ENCODE measurements at places on chromosomes 12 and 14.
A peak's percentile ranks its signal among the peaks of the same experiment; 100 is the strongest.

GRCh38 chr14:75566321-75566720 is 12.1 kb upstream of the FLVCR2 start:
- DNase-seq: peak; percentile 82

- DNase-seq: no peak
Observed at GRCh38 chr12:47739979-47740378, 14.7 kb upstream of the ENDOU start.

GRCh38 chr14:64119500-64119899 is 174.7 kb downstream of the ESR2 start:
- DNase-seq: no peak

DNA sequence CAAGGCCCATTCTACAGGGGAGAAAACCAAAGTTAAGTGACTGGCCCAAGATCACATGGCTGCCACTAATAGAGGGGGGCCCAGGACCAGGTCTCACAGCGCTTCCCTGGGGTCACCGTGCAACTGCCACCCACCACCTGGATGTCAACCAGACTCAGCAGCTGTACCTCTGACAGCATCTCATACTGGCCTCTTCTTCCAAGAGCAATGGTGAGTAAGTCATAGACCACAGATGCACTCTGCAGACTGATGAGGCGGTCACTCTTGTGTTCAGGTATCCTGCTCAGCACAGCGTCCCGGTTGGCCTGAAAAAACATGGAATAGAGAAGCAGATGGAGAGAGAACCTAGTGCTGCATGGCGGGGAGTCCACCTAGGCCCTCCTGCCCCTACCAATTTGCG is 139.9 kb downstream of the TTC7B start:
- no peak for DNase-seq

DNA sequence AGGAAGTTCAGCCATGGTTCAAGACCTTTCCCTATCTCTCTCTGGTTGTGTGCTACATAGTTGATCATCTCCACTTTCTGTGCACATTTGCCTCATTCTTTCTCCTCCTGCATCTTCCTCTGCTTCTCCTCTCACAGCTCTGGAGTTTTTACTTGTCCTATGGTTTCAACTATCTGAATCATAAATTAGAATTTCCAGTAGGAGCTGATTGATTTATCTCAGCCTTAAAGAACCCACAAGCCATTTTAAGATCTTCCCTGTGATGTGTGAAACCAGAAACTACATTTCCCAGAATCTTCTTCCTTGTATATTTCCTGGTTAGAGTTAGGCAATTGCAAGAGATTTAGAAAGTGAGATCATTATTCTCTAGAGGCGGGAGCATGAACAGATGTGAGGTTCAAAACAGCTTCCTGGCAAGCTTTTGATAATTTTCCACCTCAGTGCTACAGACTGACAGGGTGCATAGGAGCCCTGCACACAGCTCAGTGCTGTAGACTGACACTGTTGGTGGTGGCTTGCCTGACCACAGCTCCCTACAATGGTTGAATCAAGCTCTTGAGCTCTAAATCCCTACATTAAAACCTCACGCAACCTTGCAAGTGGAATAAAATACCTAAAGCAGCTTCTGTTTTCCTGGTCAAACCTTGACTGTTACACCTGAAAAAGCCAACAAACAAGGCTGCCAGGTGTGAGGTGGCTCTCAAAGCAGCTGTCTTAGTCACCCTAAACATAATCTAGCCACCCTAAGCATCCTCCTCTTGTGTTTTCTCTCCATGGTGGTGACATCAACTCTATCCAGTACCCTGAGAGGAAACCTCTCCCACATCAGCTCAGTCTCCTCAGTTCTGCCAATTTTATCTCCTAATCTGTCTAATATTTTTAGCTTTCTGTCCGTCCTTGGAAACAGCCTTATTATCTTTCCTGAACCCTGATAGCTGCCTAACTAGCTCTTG is 21.5 kb upstream of the IFNG start:
- peak; percentile 38 for DNase-seq

- no peak for DNase-seq
Observed at GRCh38 chr14:53916239-53916638, 40.4 kb downstream of the BMP4 start.

- no peak for DNase-seq
Observed at GRCh38 chr12:101824831-101825230, 5.9 kb downstream of the GNPTAB start.

GRCh38 chr12:109542876-109543275 is 30.4 kb downstream of the MMAB start:
- DNase-seq: no peak

DNA sequence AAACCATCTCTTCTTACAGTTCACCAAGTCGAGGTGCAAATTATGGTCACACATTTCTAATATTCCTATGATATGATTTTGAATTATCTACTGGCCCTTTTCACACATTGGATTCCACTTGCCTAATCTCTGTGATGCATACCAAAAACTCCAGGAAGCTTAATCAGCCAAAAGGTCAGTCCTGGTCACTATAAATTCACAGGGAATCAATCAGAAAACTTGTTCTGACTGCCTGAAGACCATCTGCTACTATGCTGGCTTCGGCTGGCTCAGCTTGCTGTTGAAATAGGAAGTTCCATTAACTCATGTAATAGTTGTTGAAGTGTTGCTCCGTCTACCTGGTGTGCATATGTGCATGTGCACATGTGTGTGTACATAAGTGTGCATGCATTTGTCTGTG is 142.8 kb upstream of the FLRT2 start:
- no peak for DNase-seq

- peak; percentile 56 for DNase-seq
Observed at GRCh38 chr14:74085047-74085637, 386 bp downstream of the LIN52 start.

DNA sequence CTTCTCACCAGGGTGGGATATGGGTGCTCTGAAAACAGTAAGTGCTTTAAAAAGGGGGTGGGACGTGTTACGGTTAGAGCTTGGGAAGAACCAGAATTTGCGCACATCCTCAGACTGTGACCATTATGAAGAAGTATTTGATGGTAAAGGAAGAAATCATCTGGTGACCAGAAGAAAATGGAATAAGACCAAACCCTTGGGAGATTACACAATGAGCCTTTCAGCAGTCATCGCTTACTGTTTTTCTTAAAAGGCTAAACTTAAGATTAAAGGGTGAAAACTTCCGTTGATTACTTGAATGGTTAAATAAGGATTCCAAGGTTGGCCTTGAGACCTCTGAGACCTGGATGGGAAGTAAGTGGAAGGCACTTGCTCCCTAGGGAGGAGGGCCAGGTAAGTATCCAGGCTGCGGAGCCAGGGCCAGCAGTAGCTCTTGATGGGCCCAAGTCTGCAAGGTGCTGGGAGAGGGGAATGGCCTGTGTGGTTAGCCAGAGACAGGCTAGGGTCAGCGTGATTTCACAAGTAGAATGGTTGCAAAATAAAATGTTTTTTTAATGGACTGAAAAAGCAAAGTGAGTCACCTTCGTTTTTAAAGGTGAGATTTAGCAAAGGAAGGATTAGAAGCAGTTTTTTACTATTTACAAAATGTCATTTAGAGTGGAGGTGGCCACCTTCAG is 13.0 kb upstream of the ISM2 start:
- DNase-seq: no peak

DNA sequence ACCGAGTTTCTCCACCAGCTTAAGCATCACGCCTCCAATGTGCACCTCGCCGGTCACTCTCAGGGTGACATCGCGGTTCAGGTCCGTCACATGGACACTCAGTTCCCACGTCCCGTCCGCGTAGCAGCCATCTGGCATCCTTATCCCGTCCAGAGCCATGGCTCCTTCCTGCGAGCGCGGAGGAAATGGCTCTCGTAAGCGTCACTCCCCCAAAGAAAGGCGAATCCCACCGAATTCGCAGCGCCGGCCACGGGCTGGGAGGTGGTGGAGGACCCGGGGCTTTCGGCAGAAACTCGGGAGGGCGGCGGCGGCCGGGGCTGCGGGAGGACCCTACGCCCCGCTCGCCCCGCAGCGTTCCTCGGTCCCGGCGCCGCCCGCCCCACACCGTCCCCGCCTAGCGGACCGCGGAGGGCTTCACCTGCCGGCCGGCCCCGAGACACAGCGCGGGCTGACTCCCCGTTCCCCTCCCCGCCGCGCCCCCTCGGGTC is 396 bp downstream of the FERMT2 start:
- DNase-seq: peak; percentile 27

DNA sequence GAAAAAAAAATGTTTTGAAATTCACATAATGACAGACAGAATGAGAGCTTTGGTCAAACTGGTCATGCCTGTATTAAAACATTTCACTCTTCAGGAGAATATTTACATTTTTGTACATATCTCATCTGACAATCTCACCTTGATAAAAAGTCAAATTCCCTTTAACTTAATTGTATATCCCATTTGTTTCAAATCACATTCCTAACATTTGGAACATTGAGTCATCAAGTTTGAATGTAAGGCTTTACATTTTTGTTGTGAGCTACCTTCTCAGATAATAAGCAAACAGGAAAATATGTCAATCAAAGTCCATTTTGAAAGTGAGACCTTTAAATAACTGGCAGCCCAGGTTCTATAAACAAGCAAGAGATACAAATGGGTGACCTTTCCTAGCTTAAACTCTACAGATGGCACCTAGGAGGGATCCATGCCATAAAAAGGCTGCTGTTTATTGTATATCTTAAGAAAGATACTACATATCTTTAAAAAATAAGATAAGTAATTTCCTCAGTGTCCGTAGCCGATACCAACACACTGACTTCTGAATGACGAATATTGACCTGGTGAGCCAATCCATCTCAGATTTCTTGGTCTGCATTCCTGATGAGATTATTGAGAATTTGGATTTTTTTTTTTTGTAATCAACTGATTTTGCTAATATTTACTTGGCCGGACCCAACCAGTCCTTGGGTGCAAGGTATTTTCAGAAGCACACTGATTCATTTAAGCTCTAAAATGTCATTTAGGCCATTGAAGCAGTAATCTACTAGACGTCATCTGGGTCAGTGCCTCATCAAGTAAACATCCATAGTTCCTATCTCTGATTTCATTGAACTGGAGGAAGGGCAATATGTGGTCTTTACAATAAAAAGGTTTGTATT is 259.6 kb downstream of the BTG1 start:
- no peak for DNase-seq

- DNase-seq: peak; percentile 56
Observed at GRCh38 chr14:39431416-39432178, 636 bp downstream of the FBXO33 start.

DNA sequence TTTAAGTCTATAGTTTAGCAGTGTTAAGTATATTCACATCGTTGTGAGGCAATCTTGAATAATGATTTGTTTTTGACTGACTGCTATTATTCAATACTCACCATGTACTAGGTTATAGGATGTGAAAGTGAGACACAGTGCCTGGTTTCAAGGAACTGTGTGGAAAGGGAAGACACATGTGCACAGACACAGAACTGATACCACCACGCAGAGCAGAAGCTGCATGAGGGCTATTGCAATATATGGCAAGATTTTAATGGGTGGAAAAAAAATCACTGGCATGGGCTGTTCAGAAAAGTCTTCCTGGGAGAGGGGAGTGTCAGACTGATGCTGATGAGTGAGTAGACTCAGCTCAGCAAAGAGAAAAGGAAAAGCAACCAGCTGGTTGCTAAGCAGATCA is 10.4 kb downstream of the SLC7A8 start:
- DNase-seq: no peak

- no peak for DNase-seq
Observed at GRCh38 chr14:75649337-75649736, 11.3 kb downstream of the ERG28 start.

- DNase-seq: no peak
Observed at GRCh38 chr12:52660934-52661499, 9.0 kb upstream of the KRT2 start.

DNA sequence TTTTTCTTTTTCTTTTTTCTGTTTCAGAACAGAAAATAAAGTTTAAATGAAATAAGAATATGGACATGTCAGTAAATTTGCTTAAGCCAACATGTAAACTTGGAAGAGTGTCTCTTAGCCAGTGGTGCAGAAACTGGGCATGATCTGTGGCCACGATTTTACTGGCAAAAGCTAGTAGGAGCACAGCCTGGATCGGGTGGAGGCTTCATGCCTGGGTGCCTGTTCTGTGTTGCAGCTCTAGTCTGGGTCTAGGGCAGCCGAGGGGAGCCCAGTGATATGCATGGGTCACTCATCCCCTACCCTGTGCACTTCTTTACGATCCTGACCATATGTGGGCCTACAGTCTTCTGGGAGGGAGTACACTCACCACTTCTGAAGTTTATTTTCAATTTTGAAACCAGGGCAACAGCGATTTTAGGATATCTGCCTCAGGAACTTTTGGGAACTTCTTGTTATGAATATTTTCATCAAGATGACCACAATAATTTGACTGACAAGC is 45.6 kb upstream of the SMCO2 start:
- DNase-seq: no peak

DNA sequence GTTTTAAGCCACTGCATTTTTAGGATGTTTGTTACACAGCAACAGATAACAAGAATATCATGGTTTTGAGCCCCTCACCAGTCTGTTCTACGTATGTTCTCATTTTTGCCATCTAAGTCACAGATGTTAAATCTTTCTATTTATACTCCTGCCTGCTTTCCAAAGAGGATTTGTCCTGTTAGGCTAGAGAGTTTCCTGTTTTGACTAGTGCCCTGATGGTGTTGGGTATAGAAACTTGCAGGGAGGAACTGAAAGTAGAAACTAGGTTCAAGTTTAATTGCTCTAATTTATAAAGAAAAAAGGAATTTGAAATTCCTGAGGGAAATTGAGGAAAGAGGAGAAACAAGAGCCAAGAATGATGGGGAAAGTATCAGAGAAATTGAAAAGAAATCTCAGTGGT is 74.4 kb upstream of the COCH start:
- DNase-seq: no peak

- DNase-seq: no peak
Observed at GRCh38 chr12:11884706-11885105, 186.0 kb upstream of the BCL2L14 start.

DNA sequence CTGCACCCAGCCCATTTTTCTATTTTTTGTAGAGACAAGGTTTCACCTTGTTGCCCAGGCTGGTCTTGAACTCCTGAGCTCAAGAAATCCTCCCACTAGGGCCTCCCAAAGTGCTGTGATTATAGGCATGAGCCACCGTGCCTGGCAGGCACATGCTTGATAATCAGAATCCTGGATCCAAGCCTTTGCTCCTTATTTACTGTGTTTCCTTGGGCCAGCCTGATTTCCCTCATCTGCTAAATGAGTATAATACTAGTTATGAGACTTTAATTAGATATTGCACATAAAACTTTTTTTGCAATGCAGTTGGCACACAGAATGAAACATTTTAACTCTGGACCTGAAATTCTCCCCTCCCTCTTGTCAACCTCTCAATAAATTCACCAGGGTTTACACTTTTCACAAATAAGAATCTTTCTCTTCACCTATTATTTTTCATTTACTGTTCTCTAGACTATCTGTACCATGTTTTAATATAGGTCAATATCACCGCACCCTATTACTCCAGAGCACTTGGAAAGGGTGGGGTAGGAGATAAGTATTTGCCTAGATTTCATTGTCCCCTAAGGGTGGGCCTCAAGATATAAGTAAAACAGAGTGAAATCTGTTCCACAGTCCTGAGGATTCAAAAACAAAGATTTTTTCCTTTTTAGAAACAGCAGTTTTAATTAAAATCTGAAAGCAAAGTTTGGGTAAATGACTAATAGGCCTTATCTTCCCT is 69.2 kb upstream of the NR2C1 start:
- no peak for DNase-seq

GRCh38 chr12:45654002-45654665 is 75.4 kb upstream of the ARID2 start:
- DNase-seq: no peak

- no peak for DNase-seq
Observed at GRCh38 chr12:1666685-1667162, 24.1 kb upstream of the ADIPOR2 start.

Measured in activated CD4-positive, alpha-beta T cell treated with anti-CD3 and anti-CD28 coated beads, Interleukin-2, amount 50 U/mL, for 48 hours (primary cell).